ENCODE measurements at places on chromosomes 3 and 15.

GRCh38 chr15:61115679-61116078 lies 113.4 kb downstream of the RORA start:
- DNase-seq: no peak
- H3K4me3 ChIP-seq: no peak overlapping the region
- H3K27me3 ChIP-seq: no peaks in the 10 kb centered on the region
- no peaks in the 10 kb centered on the region for H3K36me3 ChIP-seq
- no peaks in the 10 kb centered on the region for H3K4me1 ChIP-seq
- no peak overlapping the region for H3K27ac ChIP-seq

DNA sequence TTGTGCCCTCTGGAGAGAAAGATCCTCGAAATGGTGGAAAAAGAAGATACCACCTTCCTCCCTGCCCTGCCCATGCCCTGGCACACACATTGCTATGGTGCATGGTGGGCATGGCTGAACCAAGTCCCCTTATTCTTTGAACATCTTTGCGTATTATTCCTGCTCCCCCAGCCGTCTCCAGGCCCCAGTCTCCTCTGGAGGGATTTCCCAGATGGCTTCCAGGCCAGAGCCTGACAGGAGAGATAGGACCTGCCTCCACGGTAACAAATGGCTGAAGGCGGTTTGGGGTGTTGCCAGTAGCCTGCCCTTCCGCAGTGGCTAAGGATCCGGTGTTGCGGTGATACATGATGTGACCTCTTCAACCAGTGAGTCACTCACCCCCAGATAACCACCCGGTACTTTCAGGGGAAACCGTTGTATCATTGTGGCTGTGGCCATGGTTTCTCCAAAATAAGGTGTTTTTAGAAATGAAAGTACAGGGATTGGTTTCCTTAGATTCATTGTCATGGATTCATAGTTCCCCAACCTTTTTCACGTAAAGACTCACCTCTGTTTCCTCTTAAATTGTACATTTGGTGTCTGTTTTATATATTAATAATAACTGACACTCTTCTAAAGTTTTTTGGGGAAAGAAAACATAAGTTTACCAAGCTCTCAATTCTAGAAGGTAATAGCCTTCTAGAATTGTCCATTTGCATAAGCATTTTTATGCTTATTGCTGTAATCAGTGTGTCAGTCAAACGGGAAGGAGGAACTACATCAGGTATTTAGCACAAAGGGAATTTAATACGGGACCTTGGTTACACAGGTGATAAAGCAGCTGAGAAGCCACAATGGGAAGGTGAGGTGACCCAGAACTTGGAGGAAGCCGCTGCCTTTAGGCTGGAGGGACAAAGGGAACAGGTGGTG lies 25.9 kb downstream of the SMAD3 start:
- 0 out of 2 replicates have a peak overlapping the region, but pooled peaks have one; percentile 98 for H3K27ac ChIP-seq
- no peaks in the 10 kb centered on the region for H3K27me3 ChIP-seq
- peak overlapping the region; percentile 62 for H3K4me3 ChIP-seq
- H3K36me3 ChIP-seq: no peaks in the 10 kb centered on the region

GRCh38 chr3:196341137-196341536 lies 2.9 kb upstream of the TM4SF19 start:
- H3K36me3 ChIP-seq: no peaks in the 10 kb centered on the region
- H3K27me3 ChIP-seq: no peaks in the 10 kb centered on the region
- DNase-seq: no peak
- peaks cover 22% of the 10 kb centered on the region for H3K4me1 ChIP-seq
- H3K4me3 ChIP-seq: no peak overlapping the region

DNA sequence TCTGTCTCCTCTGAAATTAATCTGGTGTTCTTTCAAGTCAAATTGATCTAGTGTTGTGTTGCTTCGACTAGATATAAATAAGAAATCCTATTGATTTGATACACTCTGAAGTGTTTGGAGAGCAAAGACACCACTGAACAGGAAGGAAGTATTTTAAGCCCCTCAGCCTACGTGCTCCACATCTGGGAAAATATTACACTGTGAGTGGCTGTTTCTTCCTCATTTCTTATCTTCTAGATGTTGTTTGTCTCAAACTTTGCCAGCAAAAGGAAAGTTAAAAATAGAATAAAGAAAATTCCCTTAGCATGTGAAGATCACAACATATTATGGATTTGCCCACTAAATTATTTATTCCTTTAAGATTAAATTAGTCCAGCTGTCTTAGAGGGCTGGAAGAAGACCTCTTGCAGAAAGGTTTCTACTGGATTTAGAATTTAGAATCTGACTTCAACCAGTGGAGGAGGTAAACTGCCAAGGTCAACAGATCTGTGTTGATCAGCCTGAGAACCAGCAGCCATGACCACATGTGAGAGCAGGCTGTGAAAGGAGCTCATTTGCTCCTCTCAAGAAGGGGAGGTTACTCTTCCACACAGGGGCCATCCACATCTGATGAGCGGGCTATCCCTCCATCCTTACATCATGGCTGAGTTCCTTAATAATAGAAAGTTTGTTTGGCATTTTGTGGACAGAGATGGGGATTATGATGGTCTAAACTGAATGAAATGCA lies 46.3 kb upstream of the ACKR4 start:
- no peaks in the 10 kb centered on the region for H3K4me1 ChIP-seq
- no peak overlapping the region for H3K27ac ChIP-seq

- no peaks in the 10 kb centered on the region for H3K4me1 ChIP-seq
- H3K27ac ChIP-seq: no peak overlapping the region
- no peaks in the 10 kb centered on the region for H3K36me3 ChIP-seq
- no peak overlapping the region for H3K4me3 ChIP-seq
- DNase-seq: no peak
Observed at GRCh38 chr3:72395776-72396311, 452.4 kb downstream of the SHQ1 start.

DNA sequence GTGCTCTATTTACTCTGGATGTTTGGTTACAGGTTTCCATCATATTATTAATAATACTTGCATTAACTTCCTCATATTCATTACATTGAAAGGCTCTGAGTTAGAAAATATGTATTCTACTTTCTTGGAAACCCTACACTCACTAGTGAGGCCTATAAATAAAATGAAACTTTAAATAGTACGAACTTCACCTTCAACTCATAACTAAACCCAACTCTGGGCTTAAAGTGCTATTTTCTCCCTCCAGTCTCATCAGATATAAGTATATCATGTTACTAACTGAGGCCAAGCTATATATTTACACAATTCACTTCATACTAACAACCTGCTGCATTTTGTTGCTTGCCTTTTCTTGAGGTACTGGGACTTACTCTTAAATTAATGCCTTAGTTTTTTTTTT lies 306.7 kb downstream of the TIGIT start:
- H3K4me1 ChIP-seq: no peaks in the 10 kb centered on the region
- no peak overlapping the region for H3K4me3 ChIP-seq
- no peaks in the 10 kb centered on the region for H3K27me3 ChIP-seq
- DNase-seq: no peak
